MCF 10A (cell line): ENCODE measurements at places on chromosomes 13 and 19. TPM values are rescaled to one million over a fixed set of nuclear protein-coding genes. Genes with fewer than 3 reads are reported as not detected.

- no peak overlapping the region for H3K4me3 ChIP-seq
- no peaks in the 10 kb centered on the region for H3K36me3 ChIP-seq
- H3K4me1 ChIP-seq: peaks cover 3% of the 10 kb centered on the region
- no peak overlapping the region for H3K27ac ChIP-seq
These were observed 59.5 kb upstream of the CYSLTR2 start for GRCh38 chr13:48594096-48594815.

DNA sequence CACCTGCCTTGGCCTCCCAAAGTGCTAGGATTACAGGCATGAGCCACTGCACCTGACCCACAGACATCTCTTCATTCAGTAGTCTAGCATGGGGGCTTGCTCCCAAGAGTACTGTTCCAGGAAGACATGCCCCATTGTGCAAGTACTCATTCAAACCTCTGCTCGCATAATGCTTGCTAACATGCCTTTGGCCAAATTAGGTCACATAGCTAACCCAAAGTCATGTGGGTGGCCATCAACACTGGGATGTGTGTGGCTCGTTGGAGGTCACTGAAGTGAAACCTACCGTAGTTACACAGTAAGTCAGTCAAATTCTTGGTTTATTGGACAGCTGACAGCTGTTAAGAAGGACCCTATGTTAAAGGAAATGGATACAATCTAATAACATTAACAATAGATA is 20.3 kb downstream of the RFXAP start:
- H3K4me1 ChIP-seq: no peaks in the 10 kb centered on the region
- no peak overlapping the region for H3K27ac ChIP-seq
- DNase-seq: no peak
- H3K36me3 ChIP-seq: peaks cover 6% of the 10 kb centered on the region
- no peak overlapping the region for H3K4me3 ChIP-seq
- no peaks in the 10 kb centered on the region for H3K27me3 ChIP-seq

GRCh38 chr13:27408074-27408473 is 16.3 kb upstream of the GTF3A start:
- no peak for DNase-seq
- H3K27me3 ChIP-seq: peaks cover 59% of the 10 kb centered on the region
- H3K4me3 ChIP-seq: no peak overlapping the region
- no peaks in the 10 kb centered on the region for H3K36me3 ChIP-seq
- H3K4me1 ChIP-seq: no peaks in the 10 kb centered on the region

The LIM2 gene
- not detected in 2 replicates for total RNA-seq

The ZNF726 gene
- total RNA-seq: 0.79 and 1.0 TPM in 2 replicates

DNA sequence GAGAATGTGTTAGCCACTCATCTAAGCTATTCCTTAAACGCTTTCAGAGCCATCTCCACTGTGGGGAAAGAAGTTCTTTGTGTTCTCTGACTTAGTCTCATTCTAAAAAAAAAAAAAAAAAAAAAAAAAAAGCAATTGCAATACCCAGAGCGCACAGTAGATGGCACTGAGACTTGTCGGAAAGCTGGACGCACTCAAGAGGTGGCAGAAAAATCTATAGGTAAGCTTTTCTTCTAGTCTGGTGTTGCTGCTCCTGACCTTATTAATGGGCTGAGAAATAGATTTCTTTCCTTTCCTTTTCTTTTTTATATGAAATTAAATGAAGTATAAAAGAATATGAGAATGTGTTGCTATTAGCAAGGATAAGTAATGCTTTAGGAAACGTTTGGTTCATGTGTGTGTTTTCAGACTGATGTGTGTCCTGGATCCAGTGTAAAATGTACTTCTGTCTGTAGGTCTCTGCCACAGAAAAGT is 4.7 kb upstream of the GJB2 start:
- peak; percentile 59 for DNase-seq
- H3K4me3 ChIP-seq: no peak overlapping the region
- peaks cover 24% of the 10 kb centered on the region for H3K4me1 ChIP-seq
- H3K27me3 ChIP-seq: no peaks in the 10 kb centered on the region
- no peaks in the 10 kb centered on the region for H3K36me3 ChIP-seq

DNA sequence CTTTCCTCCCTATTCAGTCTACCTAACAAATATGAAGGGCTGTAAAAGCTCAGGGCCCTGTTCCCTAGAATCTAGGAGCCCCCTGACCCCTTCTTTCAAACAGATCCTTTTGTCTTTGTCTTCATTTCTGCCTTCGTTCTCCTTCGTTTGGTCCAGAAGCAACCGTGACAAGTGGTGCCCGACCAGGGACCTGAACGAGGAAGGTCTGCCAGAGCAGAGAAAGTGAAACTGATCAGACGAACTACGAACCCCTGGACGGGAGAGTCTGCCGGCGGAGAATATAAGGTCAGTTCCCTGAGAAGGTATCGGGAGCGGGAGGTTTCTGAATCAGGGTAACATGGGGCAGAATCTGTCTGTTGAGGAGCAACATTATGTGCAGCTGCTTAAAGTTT is 751 bp downstream of the ERVK3-1 start:
- DNase-seq: no peak
- H3K4me1 ChIP-seq: peaks cover 10% of the 10 kb centered on the region
- H3K27ac ChIP-seq: peak overlapping the region; percentile 98
- H3K27me3 ChIP-seq: no peaks in the 10 kb centered on the region
- peak overlapping the region; percentile 96 for H3K4me3 ChIP-seq

DNA sequence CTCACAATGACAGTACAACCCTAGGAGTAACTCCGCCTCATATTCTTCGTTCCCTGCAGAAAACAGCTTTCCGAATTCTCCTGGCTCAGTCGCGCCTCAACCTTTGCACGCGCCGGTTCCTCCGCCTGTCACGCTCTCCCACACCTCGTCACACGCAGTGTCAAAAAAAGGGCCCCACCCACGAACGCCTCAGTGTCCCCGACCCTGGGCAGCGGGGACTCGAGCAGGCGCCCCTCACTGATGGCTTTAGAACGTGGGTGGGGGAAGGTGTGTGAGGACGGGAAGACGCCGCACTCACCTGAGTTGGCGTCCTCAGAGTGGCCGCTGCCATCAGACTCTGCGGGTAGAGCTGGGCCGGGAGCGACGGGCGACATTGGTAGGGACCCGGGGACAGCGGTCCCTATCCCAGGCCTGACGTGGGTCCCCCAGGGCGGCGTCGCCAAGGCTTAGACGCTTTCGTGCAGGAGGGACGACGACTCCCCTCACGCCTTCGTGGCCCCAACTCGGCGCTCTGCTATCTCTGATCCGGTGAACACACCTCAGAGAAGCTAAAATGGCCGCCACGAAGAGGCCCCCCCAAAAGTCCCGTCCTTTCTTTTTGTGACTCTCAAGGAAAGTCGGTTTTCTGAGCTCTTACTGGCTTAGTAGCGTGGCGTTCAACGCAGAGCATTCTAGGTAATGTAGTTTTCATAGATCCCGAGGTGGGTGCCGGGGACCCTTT is at the start of gene ZNF154:
Gene ZNF154, minus strand, starts transcription at position 564 of the 721 bp plus-strand sequence. Its CDS starts 233 bp downstream, at position 331.
- H3K27me3 ChIP-seq: no peaks in the 10 kb centered on the region
- peaks cover 9% of the 10 kb centered on the region for H3K36me3 ChIP-seq
- no peak within 1 kb of the TSS for H3K4me3 ChIP-seq
- H3K27ac ChIP-seq: no peak within 1 kb of the TSS
- no peaks in the 10 kb centered on the region for H3K4me1 ChIP-seq

DNA sequence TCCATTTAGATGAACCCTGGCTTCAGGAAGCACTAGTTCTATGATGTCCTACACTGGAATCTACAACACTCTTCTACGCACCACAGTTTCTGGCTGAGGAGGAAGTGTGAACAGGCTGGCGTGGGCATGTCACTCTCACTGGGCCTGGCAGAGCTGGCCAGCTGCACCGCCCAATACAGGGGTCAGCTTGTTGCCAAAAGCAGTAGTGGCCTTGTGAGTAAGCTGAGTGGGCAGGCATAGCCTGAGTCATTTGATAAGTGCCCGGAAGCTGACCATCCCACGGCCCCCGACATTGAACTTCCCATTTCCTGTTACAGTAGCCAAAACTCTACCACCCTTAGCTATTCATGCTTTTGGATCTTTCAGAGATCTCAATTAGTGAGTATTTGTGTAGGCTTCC is 240.9 kb upstream of the SERP2 start:
- DNase-seq: peak; percentile 43
- no peaks in the 10 kb centered on the region for H3K4me1 ChIP-seq
- H3K27me3 ChIP-seq: no peaks in the 10 kb centered on the region
- peak overlapping the region; percentile 25 for H3K27ac ChIP-seq
- H3K4me3 ChIP-seq: no peak overlapping the region
- H3K36me3 ChIP-seq: no peaks in the 10 kb centered on the region

DNA sequence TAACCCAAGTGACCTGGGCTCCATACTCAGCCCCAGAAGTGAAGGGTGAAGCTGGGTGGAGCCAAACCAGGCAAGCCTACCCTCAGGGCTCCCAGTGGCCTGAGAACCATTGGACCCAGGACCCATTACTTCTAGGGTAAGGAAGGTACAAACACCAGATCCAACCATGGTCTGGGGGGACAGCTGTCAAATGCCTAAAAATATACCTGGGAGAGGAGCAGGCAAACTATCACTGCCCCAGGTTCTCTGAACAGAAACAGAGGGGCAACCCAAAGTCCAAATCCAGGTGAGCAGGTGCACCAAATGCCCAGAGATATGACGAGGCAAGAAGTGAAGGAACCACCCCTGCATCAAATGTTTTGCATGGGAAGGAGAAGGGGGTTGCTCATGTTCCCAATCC is 6.1 kb upstream of the CEACAM7 start:
- H3K27me3 ChIP-seq: peaks cover 58% of the 10 kb centered on the region
- no peak overlapping the region for H3K4me3 ChIP-seq
- H3K27ac ChIP-seq: no peak overlapping the region
- no peaks in the 10 kb centered on the region for H3K36me3 ChIP-seq

DNA sequence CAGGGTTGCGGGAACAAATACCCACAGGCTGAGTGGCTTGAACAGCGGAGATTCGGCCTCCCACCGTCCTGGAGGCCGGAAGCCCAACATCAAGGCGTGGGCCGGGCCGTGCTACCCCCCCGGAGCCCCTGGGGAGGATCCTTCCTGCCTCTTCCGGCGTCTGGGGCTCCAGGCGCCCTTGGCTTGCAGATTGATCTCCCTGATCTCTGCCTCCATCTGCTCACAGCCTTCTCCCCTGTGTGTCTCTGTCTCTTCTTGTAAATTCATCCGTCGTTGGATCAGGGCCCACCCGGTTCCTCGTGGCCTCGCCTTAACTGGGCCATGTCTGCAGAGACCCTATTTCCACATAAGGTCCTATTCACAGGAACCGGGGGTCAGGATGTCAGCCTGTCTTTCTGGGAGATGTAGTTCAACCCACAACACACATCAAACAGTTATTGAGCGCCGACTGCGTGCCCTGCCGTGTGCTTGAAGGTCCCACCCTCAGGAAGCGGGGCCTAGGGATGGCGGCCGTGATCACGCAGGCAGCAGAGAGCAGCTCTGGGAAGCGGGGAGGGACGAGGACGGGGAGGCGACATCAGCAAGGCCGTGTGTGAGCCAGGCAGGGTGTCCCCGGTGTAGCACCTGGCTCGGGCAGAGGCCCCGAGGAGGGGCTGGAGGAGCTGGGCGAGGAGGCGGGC is 21.3 kb downstream of the HCN2 start:
- peak overlapping the region; percentile 21 for H3K27ac ChIP-seq
- H3K27me3 ChIP-seq: no peaks in the 10 kb centered on the region
- H3K4me3 ChIP-seq: no peak overlapping the region

- no peaks in the 10 kb centered on the region for H3K4me1 ChIP-seq
- no peak for DNase-seq
- no peak overlapping the region for H3K4me3 ChIP-seq
- peaks cover 89% of the 10 kb centered on the region for H3K27me3 ChIP-seq
These were observed 75.5 kb downstream of the TNFSF13B start for GRCh38 chr13:108345016-108345415.

- H3K4me1 ChIP-seq: no peaks in the 10 kb centered on the region
- no peak for DNase-seq
- H3K27me3 ChIP-seq: no peaks in the 10 kb centered on the region
- no peak overlapping the region for H3K27ac ChIP-seq
- H3K36me3 ChIP-seq: no peaks in the 10 kb centered on the region
These were observed 2673.8 kb downstream of the PCDH9 start for GRCh38 chr13:64556376-64556775.

GRCh38 chr19:18380843-18381242 is 5.1 kb upstream of the GDF15 start:
- peaks cover 4% of the 10 kb centered on the region for H3K36me3 ChIP-seq
- H3K4me1 ChIP-seq: peaks cover 17% of the 10 kb centered on the region
- H3K4me3 ChIP-seq: no peak overlapping the region
- no peak overlapping the region for H3K27ac ChIP-seq

The AMER2 gene
- not detected in 2 replicates for total RNA-seq

The RUBCNL gene
- 0.37 and 1.2 TPM in 2 replicates for total RNA-seq

GRCh38 chr13:24539500-24540165 is 27.1 kb upstream of the PARP4 start:
- H3K27ac ChIP-seq: no peak overlapping the region
- H3K4me3 ChIP-seq: no peak overlapping the region
- peaks cover 25% of the 10 kb centered on the region for H3K27me3 ChIP-seq

GRCh38 chr13:60220072-60220471 is 56.3 kb upstream of the DIAPH3 start:
- no peak overlapping the region for H3K4me3 ChIP-seq
- no peak for DNase-seq
- no peaks in the 10 kb centered on the region for H3K36me3 ChIP-seq
- H3K4me1 ChIP-seq: no peaks in the 10 kb centered on the region

The GNA15 gene
- 32.9 and 47.1 TPM in 2 replicates for total RNA-seq

GRCh38 chr13:46666727-46667456 is 113.9 kb downstream of the LRCH1 start:
- H3K4me1 ChIP-seq: peaks cover 15% of the 10 kb centered on the region
- H3K4me3 ChIP-seq: no peak overlapping the region
- no peaks in the 10 kb centered on the region for H3K27me3 ChIP-seq
- H3K27ac ChIP-seq: no peak overlapping the region
- DNase-seq: no peak

- H3K4me1 ChIP-seq: peaks cover 32% of the 10 kb centered on the region
- no peaks in the 10 kb centered on the region for H3K36me3 ChIP-seq
- DNase-seq: no peak
- H3K27me3 ChIP-seq: no peaks in the 10 kb centered on the region
- peak overlapping the region; percentile 78 for H3K4me3 ChIP-seq
These were observed 903 bp downstream of the TLE6 start for GRCh38 chr19:2978166-2978767.

The ZNF100 gene
- total RNA-seq: 9.3 and 9.9 TPM in 2 replicates

The MYCBP2 gene
- 43.4 and 51.8 TPM in 2 replicates for total RNA-seq

DNA sequence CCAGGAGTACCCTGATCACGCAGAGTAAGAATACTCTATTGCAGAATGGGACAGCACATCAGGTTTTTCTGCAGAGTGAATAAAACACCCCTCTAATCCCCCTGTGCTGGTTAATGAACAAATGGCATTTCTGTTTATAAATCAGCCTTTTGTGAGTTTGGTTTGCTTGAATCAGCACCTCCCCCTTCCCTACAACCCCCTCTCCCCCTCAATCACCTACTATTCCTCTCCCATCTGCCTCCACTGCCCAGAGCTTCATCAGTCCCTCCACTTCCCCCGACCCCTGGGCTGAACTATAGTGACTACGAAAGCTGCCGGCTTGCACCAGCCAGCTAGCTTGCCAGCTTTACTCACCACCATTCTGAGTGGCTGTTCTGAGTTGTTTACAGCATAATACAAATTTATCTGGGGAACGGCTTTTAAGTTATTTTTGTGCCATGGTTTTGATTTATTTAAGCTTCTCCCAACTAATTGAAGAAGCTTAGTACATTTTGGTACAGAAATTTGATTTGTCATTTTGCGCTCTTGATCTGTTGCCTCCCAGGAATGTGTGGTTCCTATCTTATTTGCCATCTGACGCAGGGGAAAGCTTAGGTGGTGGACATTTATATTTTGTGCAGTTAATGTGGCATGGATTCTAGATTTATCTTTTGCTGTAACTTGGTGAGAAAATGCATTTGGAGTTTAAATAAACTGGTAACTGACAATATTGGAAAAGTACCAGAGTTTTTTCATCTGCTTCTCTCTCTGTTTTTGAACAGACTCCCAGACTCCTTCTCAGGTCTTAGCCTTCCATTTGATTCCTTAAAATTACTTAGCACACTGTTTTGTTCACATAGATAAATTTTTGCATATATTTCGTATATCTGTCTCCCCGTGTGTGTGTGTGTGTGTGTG is 41.7 kb upstream of the WDFY2 start:
- H3K4me3 ChIP-seq: no peak overlapping the region
- H3K36me3 ChIP-seq: no peaks in the 10 kb centered on the region
- H3K27ac ChIP-seq: no peak overlapping the region

The KL gene
- total RNA-seq: not detected in 2 replicates

The ADGRE1 gene
- not detected in 2 replicates for total RNA-seq

The ZNF558 gene
- 34.1 and 36.5 TPM in 2 replicates for total RNA-seq
